Right renal pelvis (tissue), 4 donors: ENCODE measurements at places on chromosomes 2 and 18. TPM values are rescaled to one million over a fixed set of nuclear protein-coding genes. Genes with fewer than 3 reads are reported as not detected.

- DNase-seq, result no peak
These were observed 65.9 kb downstream of the NBEAL1 start for GRCh38 chr2:203080447-203081045.

ABCG8 gene
- polyA plus RNA-seq, result 1.1 TPM

DNA sequence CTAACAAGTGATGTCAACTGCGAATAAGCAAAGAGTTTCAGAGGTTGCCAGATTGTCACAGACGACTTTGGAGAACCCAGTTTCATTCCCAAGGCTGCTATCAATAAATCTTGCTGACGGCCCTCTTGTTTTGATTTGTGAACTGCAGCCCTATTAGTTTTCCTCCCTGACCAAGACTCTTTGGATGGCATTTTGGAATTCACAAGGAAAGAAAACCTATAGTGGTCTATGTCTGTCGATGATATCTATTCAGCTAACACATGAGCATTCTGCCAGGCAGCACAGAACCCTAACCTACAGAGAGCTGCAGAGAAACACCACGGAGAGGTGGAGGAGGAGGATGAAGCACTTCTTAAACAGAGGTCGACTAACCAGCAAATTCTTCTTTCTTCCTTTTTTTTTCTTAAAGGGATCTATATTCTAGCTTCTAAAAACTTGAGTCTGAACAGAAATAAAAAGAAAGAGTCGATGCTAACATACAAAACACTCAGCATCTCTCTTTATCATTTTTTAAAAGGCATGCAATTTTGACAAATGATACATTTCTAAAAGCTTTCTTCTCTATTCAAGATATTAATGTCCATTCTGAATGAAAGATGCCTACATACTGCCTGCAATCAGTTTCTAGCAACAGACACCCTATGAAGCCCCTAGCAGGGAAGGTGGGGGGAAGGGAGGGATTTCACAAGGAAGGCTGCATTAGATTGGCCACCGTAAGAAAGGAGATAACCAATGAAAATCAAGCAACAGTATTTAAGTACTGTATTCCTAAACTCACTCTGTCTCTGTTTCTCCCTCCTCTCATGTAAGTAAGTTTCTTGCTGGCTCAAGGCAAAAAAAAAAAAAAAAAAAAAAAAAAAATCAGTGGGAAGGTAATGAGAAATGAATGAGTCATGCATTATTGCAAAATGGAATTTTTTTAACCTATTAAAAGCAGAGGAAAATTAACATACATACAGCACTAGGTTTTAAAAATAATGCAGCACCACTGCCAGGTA is 83.0 kb upstream of the CHRNA1 start:
- DNase-seq, result no peak

DNA sequence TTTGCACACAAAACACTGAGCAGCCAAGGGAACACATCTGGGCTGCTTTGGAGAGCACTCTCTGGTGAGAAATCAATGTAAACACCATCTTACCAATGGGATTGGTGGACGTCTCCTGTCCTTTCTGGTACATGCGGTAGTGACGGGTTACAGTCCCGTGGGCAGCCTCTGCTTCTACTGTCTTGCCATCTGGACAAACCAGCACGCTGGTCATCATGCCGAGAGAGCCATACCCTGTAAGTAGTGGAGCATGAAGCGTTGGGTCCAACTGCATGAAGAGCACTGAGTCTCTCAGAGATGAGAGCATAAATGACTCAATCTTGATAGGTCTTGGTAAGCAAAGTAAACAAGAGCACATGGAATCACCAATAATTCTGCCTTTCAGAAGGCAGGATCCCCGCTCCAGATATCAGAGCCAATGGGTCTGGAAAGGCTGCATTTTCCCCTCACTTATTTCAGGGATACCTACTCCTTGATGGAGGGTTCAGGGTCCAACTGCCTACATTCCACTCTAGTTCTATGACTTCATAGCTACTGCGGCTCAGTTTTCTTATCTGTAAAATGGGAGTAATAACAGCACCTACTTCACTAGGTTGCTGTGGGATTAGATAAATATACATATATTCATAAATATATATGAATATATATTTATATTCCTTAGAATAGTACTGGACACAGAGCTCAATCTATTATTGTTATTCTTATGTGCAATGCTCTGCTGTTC is 14.9 kb downstream of the IDH1 start:
- DNase-seq, result no peak

GRCh38 chr2:101963198-101963597 is 28.6 kb upstream of the IL1R2 start:
- DNase-seq, result no peak

RESP18 gene
- polyA plus RNA-seq, result not detected

DNA sequence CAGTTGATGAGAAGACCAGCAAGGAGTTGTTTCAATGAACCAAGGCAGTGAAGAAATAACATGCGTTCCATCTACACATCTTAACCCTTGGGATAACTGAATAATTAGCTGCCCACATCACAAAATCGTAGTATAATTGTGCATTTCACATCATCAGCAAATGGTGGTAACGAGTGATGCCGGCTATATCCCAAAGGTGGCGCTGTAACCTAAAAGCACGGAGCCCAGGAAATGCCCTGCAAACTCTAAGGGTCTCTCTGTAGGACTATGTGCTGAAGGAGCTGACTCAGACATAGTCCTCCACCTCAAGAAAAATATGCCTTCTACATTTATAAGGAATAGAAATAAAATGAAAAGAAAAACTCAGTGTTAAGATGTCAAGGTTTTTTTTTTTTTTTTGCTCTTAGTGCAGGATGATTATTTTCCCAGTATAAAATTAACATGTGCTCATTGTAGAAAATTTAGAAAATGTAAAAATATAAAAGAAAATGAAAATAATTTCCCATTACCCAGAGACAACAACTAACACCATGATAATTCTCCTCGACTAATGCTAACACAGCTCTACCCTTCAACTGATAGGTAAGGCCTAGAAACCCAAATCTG is 23.1 kb upstream of the DSG3 start:
- DNase-seq, result no peak

GRCh38 chr18:75405351-75405750 is 22.2 kb downstream of the SMIM21 start:
- no peak for DNase-seq

DNA sequence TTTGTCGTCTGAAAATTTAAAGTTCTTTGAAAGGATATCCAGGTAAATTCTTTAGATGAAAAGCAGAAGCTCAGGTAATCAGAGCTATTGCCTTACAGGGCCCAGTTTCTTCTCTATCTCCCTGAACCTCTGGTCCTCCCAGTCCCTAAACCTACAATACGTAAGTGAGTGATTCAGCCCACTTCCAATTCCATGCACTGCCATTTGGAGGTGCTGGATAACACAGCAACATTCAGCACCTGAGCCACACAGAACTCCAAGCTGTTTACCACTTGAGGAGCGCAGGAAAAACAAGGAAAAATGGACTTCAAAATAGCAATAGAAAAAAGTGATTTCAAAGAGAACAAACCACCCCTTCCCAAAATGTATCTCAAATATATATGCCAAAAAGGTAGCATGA is 105.0 kb upstream of the DNAJC10 start:
- DNase-seq, result no peak

GRCh38 chr2:13128139-13128538 is 411.4 kb downstream of the TRIB2 start:
- no peak for DNase-seq

SOS1 gene
- polyA plus RNA-seq, result 45.6 TPM

DNA sequence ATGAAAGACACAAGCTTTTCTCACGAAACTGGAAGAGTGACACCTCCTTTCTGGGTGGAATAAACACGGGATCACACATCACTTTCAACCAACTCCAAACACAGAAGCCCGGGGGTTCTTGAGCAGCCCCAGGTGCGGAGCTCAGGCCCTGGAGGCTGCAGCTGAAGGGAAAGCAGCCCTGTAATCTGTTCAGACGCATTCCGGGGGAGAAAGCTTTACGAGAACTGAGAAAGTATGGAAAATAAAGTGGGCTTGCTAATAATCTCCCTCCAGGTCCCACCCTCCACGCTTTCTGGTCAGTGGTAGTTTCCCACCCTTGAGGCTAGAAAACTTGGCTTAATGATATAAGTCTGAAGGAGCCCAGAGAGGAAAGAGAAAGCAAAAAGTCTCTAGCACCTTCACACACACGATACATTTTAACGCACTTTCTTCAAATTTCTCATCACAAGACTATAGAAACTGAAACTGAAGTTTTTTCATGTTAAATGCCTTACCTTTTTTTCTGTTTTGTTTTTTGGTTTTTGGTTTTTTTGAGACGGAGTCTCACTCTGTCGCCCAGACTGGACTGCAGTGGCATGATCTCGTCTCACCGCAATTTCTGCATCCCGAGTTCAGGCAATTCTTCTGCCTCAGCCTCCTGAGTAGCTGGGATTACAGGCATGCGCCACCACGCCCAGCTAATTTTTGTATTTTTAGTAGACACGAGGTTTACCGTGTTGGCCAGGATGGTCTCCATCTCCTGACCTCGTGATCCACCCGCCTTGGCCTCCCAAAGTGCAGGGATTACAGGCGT is 141.3 kb downstream of the AFF3 start:
- DNase-seq, result no peak

CLEC4F gene
- not detected for polyA plus RNA-seq

DNA sequence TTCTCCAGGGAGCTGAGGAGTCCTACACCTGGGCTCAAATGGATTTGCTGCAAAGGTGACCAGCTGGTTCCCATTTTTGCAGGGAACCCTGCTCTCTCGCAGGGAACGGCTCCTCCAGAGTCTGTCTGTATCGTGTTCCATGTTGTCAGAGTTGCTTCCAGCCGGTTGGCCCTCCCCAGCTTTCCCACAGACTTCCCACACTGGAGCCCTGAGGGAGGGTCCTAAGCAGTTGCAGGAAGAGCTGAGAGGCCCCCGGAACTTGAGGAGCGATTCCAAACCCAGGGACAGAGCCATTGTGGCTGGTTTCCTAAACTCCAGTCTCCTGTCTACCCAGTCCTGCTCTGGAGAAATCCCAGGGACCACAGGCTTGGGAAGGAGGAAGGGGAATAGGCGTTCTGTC is 121.7 kb upstream of the PPP1CB start:
- DNase-seq, result no peak

DNA sequence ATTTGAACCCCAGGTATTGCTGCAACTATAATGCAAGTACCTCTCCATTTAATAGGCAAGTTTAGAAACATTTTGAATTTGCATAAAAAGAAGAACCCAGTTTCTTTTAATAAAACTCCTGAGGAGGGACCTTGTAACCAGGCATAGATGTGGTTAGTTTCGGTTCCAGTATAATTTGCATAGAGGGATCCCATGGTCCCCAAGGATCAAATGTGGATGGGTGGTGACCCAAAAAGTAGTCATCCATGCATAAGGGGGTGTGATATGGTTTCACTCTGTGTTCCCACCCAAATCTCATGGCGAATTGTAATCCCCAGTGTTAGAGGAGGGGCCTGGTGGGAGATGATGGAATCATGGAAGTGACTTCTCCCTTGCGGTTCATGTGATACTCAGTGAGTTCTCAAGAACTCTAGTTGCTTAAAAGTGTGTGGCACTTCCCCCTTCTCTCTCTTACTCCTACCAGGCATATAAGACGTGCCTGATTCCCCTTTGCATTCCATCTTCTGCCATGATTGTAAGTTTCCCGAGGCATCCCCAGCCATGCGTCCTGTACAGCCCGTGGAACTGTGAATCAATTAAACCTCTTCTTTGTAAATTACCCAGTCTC is 40.2 kb upstream of the SKA1 start:
- no peak for DNase-seq
